ENCODE measurements at places on chromosomes 1 and 21. TPM values are rescaled to one million over a fixed set of nuclear protein-coding genes. Genes with fewer than 3 reads are reported as not detected.

GRCh38 chr1:88061492-88062177 is 622.4 kb upstream of the PKN2 start:
- peak; percentile 51 for DNase-seq

GRCh38 chr1:57431400-57431799 is 7.5 kb upstream of the DAB1 start:
- DNase-seq = no peak

DNA sequence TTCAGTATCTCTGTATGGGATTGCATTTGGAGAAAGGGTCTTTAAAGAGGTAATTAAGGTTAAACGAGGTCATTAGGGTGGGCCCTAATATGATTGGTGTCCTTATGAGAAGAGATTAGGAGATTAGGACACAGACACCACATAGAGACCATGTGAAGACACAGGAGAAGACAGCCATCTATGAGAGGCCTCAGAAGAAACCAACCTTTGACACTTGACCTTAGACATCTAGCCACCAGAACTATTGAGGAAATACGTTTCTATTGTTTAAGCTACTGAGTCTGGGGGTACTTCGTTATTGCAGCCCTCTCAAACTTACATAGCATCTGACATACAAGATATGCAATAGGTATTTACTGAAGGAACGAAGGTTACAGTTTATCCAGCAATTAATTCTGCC is 7.3 kb upstream of the VPS45 start:
- no peak for DNase-seq

GRCh38 chr1:77697441-77697840 is 15.0 kb upstream of the ZZZ3 start:
- no peak for DNase-seq

- no peak for DNase-seq
These were observed 234.6 kb upstream of the IRF2BP2 start for GRCh38 chr1:234844479-234845031.

- no peak for DNase-seq
These were observed 9.6 kb upstream of the MAP10 start for GRCh38 chr1:232795497-232796053.

- DNase-seq = no peak
These were observed 17.0 kb upstream of the NGF start for GRCh38 chr1:115355069-115355468.

DNA sequence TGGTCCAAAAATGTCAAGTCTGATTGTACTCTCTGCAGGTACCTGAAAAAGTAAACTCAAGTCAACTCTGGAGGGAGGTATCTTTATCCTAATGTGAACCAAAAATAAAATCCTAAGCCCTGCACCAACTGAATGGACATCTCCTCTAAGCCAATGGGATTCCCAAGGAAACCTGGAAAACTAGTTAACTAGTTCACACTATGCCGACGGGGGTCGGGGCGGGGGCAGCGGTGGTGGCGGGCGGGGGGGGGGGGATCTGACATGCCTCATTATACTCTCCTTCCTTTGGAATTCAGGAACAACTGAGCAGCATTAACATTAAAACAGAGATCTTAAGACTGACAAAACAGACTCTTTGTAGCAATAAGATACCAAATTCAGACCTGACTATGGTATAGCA is 452.6 kb upstream of the CAMK1G start:
- peak; percentile 64 for DNase-seq

DNA sequence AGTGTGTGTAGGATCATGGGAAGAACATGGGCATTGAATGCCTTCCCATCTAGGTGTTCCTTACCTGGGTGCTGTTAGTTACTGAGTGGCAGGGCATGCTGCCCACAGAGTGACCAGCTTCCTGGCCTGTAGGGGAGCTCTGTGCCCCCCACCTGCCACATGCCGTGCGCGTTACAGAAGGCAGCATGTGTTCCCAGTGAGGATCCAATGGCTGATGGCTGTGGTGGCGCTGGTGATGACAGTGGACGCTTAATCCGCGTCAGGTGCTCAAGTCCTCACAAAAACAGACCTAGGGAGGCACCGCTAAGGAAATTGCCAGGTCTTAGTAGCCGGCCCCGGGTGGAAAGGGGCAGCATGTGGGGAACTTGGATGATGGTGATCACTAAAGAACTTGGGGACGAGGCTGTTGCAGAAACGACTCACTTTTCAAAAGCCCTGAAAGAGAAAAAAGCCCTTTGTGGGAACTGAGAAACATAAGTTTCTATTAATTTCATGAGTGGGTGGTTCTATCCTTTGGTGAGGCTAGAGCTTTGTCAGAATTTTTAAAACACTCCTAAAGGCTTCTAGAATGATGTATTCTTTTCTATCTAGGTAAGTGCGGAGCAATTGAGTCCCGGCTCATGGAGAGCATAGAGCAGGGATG is 93.2 kb downstream of the PRDM2 start:
- no peak for DNase-seq

DNA sequence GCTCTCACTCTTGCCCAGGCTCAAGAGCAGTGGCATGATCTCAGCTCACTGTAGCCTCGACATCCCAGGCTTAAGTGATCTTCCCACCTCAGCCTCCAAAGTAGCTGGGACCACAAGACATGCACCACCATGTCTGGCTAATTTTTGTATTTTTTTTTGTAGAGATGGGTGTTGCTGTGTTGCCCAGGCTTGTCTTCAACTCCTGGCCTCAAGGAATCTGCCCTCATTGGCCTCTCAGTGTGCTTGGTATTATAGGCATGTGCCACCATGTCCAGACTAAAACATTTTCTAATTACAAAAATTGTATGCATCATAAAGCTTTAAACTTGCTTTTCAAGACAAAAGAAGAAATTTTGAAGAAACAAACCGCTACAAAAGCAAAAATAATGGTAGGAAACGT is 20.1 kb downstream of the CBR1 start:
- no peak for DNase-seq

DNA sequence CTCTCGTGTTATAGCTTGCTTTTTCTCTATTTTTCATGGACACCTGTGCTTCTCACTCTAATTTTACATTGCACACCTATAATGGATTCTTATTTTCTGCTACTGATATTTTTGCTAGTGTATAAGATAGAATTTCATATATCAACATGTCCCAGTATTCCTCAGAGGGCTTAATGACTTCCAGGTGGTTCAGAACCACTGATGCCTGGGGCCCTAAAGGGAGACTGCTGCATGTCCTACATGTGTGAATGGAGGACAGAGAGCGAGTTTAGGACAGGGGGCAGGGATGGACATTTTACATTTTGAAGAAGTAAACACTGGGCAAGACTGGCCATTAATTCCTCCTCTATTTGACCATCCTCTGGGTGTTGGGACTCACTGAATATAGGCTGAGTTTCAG is 100.6 kb downstream of the DISC1 start:
- DNase-seq = no peak

DNA sequence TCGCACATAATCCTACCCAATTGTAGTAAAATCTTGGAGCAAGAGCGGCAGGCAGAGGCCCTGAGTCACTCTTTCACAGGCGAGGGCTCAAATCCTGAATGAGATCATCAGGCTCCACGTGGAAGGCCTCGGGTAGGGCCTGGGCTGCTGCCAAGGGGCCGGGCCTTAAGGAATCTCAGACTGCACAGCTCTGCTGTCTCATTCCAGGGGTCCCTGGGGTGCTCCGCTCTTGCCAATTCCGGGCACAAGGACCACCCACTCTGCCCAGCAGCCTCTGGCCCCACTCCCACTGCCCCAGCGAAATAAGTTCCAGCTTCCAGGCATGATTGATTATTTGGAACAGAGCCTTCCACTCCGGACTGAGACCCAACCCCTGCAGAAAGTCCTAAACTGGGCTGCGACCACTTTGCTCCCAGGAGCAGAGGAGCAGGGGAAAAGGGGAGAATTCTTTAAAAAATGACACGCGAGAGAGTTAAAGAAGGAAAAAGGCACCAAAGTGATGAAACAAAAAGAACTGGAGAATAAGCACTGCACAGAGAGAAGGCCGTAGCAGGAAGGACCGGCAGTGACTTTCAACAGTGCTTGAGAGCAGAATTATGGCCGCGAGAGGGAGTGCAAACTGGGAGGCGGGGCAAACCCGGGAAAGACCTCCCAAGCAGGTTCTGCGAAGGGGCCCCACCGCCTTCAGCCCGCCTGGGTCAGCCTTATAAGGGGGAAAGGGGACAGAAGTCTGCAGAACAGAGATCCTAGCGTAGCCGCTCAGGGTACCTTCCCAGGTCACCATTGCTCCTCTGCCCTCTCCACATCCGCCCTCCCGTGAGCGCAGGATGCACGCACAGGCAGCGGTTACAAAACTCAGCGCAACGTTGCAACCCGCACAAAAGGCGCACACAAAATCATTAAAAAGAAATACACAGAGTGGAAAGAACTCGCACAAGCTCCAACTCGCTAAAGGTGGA is 2.0 kb downstream of the ADAMTS1 start:
- peak; percentile 76 for DNase-seq

GRCh38 chr21:45590246-45590725 is 48.0 kb upstream of the SLC19A1 start:
- peak; percentile 99 for DNase-seq

DNA sequence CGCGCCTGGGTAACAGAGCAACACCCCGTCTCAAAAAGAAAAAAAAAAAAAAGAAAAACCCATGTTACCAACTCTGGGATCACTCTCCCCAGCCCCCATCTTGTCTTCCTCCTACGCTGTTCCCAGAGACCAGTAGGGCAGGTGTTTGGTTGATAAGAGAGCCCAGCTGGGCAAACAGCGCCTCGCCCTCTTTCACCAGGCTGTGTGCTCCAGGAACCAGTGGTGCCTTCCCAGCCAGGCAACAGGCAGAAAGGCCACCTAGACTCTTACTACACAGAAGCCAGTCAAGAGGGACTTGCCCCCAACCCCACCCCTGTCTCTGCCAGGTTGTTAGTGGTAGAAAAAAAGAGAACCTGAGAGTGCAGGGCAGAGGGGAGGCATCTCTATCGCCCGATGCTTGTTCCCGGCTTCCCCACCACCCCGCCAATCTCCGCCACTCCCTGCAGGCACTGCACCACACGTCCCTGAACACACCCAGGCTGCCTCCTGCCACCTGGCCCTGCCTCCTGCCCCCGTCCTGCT is 14.0 kb upstream of the CTRC start:
- peak; percentile 52 for DNase-seq

- DNase-seq = no peak
These were observed 2.7 kb downstream of the DMBX1 start for GRCh38 chr1:46492269-46492853.

DNA sequence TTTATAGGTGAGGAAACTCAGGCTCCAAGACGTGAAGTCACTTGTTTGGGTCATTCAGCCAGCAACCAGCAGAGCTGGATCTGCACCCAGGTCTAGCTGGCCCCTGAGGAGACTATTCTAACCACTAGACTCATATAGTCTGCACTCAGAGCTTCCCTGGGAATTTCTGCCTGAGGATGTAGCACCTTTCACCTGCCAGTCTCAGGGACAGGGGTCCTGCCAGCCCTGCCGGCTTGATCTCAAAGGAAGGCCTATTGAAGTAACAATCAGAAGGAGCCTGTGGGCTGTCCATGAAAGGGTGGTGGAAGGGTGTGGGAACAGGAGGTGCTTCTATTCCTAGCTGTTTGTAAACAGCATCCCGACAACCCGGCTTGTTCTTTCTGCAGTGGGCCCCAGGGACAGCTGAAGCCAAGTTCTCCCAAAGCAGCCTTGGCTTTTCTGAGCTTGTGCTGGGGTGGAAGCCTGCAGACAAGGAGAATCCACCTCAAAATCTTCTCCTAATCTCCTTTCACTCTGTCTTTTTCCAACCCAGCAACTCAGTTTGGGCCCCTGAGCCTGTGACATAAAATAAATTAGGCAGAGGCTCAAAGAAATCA is 7.8 kb downstream of the LMOD1 start:
- no peak for DNase-seq

GRCh38 chr1:172277275-172277674 is 143.2 kb upstream of the C1orf105 start:
- DNase-seq = no peak

The HSD3B2 gene
- 0.07 TPM for total RNA-seq

The SNX27 gene
- 47.8 TPM for total RNA-seq

The PROK1 gene
- not detected for total RNA-seq

The LORICRIN gene
- total RNA-seq = not detected

The DIPK1A gene
- 3.1 TPM for total RNA-seq

The GJC2 gene
- total RNA-seq = 1.7 TPM

Measured in H7 (cell line).